ENCODE measurements at places on chromosomes 12 and 14.

DNA sequence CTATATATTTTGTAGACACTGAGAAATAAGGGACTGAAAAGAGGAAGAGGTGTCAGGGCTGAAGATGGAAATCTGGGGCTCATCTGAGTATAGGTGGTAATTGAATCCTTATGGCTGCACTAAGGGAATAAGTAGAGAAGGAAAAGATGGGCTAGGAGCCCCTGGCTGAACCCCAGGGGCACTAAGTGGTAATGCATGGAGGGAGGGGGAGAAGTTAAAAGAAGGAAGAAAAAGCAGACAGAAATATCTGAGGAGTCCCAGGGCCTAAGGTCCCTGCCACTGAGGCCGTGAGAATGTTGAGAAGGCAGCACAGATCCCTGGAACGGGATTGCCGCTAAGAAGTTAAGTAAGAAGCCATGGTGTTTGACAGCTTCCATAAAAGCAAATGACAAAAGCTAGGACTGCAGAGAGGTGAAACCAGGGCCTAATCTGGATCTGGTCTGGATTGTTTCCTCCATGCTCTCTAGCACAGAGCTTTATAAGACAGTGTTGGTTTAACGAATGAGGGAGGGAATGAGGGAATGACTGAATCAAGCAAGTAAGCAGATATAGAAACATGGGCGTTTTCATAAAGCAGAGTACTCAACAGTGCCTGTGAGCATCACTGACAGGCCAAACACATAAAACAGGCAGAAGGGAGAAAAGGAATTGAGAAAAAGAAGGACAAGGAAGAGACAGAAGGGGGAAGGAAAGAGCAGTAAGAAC is 92.9 kb downstream of the HMGA2 start:
- DNase-seq, result no peak

- peak; percentile 92 for DNase-seq
These were observed 115.6 kb downstream of the DIP2B start for GRCh38 chr12:50620109-50620977.

DNA sequence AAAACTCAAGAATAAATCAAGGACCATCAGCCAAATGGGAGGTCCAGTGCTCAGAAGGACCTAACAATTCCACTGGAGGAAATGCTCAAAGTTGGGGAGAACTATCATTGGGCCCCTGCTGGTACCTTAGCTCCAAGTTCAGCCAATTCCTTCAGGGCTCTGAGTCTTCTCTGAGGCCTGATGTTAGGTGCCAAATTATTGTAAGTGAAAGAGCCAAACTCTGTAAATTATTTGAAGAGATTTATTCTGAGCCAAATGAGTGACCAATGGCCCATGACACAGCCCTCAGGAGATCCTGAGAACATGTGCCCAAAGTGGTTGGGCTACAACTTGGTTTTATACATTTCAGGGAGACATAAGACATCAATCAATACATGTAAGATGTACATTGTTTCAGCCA is 8.2 kb upstream of the TMEM263 start:
- DNase-seq, result no peak

- no peak for DNase-seq
These were observed 127.6 kb upstream of the AMIGO2 start for GRCh38 chr12:47207340-47207717.

- DNase-seq, result no peak
These were observed 403.1 kb downstream of the TMEM121 start for GRCh38 chr14:105929327-105930081.

DNA sequence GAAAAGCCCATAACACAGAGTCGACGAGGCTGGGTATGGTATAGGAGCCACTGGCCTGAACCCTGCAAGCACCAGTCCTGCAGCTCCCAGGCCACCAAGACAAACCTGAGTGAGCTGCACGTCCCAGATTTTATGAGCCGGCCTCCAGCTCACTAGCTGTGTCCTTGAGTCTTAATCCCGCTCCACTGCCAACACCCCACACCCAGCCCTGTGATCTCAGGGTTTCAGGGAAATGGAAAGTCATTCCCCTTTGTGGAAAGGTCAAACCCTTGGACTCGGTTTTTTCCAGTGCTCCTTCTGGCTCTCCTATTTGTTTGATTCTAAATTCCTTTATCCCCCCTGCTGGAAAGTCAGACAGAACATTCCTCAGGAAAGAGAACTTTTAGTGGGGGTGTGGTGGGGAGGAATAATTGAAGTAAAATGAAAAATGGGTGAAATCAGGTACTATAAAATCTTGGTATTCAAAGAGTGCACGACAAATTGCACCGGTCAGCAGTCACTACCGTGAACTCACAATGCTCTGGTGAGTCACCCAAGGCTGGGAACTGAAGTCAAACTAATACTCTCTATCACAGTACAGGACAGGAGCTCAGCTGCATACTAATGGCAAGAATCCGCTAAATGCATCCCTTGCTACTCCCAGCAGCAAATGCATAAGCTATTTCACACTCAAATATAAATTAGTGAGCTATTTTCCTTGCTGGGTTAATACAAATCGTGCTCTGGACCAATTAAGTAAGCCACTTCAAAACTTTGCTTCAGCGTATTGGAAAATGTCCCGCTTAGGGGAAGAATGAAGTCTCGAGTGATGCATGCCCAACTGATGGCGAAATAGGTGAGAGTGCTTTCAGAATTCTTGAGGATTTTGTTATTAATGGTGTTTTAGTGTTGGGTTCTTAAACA is 9.0 kb downstream of the PITPNM2 start:
- peak; percentile 85 for DNase-seq

DNA sequence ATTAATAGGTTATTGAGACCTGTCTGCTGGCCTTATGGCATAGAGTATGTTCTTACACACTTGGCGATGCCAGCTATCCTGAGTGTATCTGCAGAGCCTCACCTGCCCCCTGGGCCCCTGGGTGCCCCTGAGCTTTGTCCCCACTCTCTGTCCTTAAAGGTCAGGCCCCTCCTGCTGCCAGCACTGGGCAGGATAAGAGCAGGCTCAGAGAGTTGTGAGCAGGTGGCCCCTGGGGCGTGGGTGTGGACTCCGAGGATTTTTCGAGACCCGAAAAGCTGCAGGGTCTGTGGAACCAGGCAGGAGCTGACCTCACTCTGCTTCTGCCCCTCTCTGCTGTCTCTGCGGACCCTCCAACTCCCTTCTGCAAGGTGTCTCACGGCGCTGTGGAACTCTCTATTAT is 8.2 kb downstream of the HIP1R start:
- no peak for DNase-seq

- DNase-seq, result peak; percentile 80
These were observed 7.5 kb downstream of the ITGA5 start for GRCh38 chr12:54411391-54412241.

GRCh38 chr14:99744873-99745224 is 48.4 kb upstream of the EML1 start:
- no peak for DNase-seq

GRCh38 chr12:100267603-100268281 is 765 bp downstream of the SCYL2 start:
- DNase-seq, result peak; percentile 42

DNA sequence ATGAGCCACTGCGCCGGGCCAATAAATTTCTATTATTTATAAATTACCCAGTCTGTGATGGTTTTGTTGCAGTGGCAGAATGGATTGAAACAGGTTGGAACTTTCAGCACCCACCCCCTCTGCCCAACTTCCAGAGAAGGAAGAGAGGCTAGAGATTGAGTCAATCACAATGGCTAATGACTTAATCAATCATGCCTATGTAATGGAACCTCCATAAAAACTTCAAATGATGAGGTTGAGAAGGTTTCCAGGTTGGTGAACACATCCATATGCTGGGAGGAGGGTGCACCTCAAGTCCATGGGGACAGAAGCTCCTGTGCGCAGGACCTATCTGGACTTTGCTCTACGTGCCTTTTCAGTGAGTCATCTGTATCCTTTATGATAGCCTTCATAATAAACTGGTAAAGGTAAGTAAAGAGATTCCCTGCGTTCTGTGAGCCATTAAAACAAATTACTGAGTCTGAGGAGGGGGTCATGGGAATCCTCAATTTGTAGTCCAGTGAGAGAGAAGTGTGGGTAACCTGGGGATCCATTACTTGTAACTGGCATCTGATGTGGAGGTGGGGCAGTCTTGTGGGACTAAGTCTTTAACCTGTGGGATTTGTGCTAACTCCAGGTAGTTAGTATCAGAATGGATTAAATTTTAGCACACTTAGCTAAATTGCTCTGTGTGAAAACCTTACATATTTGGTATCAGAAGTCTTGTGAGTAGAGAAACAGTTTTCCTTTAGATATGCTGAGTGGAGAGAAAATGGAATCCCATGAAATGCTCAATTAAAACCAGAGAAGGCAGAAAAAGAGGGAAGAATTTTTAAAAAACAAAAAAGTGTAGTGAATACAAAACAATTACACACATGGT is 11.7 kb upstream of the NGDN start:
- no peak for DNase-seq

- no peak for DNase-seq
These were observed 14.4 kb downstream of the ASCL4 start for GRCh38 chr12:107788690-107789458.

- DNase-seq, result no peak
These were observed 97.1 kb downstream of the RPS6KA5 start for GRCh38 chr14:90963343-90963742.

DNA sequence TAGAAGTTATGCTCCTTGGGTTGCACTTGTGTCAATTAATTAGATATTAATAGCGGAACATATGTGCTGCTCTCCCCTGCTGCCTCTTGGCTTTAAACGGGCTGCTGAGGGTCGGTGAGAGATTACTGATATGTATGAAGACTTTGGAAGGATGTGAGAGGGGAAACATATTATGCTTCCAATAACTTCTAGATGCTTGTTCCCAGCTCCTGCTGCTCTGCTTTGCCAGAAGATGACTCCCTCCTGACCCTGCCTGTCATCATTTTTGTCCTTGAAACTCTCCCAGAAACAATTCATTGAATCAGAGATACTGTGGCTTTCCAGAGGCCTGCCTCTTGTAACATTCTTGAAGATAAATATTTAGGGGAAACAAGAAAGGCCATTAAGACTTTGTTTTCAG is 300.1 kb upstream of the STXBP6 start:
- DNase-seq, result no peak
